ENCODE measurements at places on chromosomes 12 and 14.

GRCh38 chr14:20857207-20857606, 34.0 kb upstream of the RNASE3 start:
- no peak for DNase-seq

DNA sequence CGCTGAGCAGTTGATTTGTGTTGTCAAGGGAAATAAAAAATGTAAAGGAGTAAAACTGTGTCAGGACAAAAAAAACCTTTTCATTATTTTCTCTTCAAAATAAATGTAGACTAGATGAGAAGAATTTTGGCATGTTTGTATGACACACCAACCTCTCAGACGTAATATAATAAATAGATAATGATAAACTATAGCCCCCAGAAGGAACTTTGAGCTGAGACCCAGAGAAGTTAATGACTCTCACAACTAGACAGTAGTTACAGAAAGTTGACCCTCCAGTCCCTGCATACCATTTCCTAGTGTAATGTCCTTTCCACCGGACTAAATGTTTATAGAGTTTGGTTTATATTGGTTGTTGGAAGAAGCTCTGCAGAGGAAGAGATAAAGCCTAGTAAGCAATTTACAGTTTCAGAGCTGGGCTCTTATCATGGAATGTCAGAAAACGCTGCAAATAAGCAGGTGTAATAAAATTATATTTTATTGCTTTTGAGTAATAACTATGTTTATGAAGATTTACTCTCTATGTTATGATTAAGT, 97.3 kb downstream of the TRHDE start:
- DNase-seq: no peak

GRCh38 chr14:51242545-51243490, 2.8 kb downstream of the TMX1 start:
- no peak for DNase-seq

DNA sequence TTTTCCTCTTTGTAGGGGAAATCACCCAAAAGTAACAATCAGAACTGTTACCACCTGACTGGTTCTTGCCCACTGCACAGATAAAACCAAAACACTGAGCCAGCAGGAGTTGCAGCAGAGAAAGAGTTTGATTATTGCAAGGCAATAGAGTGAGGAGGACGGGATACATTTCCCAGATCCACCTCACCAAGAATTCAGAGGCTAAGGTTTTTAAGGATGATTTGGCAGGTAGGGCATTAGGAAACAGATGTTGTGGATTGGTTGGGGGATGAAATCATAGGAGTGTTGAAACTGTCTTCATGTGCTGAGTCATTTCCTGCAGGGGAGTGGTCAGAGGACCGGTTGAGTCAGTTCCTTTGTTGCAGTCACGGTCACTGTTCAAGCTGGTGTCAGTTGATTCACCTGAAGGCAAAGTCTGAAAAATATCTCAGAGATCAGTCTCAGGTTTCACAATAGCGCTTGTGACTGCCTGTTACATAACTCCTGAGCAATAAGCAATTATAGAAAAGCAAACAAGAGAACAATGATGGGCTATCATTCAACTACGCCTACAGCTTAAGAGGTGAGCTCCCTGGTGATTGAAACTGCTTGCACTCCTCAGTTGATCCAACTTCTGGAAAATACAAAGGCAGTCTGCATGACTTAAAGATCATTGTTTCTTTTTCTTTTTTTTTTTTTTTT, 20.3 kb upstream of the AMN1 start:
- peak; percentile 70 for DNase-seq

All from NCI-H187 (cell line).